ENCODE measurements at places on chromosomes 12 and 14.

DNA sequence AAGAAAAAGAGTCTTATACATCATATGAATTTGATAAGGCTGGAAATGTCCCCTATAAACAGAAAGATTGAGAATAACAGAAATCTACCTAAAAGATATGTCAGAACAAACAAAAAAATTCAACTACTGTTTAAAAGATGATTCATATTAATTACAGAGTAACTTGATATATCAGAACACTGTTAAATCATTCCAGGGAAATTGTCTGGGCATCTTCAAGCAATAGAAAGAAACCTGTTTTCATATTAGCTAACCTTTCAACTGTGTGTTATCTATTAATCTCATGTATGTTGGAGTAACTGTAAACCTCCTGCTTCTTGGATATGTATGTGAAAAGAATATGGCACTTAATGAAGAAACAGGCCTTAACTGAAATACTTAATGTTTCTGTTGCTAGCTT is 96.7 kb downstream of the NUBPL start:
- DNase-seq = no peak

DNA sequence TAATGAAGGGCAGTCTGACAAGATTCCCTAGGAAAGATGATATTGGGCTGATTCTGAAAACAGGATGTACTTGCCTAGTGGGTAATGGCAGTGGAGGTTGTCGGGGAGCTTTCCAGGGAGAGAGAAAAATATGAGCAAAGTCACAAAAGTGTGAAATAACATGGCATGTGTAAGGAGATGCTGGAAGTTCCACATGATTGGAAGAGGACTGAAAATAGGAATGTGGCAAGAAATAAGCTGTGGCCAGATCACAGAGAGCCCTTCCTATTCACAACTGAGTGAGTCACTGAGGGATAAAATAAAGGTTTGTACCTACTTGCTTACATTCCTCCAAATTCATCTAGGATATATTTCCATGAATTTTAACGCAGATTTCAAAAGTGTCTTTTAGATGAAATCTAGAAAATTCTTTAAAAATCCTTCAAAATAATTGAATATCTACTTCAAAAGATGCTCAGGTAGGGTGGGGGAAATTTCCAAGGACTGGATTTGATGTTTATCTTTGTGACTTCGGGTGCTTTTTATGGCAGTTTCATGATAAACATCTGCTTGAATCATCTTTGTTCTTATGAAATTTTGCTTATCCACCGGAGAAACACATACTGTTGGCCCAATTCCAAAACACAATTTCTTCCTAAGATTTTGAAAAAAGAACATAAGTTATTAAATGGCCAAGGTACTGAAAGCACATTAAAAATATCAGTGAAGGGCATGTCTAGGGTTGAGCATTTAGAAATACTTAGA is 36.3 kb upstream of the SLC2A13 start:
- DNase-seq = no peak

- no peak for DNase-seq
These were observed 22.2 kb upstream of the KERA start for GRCh38 chr12:91080041-91080440.

DNA sequence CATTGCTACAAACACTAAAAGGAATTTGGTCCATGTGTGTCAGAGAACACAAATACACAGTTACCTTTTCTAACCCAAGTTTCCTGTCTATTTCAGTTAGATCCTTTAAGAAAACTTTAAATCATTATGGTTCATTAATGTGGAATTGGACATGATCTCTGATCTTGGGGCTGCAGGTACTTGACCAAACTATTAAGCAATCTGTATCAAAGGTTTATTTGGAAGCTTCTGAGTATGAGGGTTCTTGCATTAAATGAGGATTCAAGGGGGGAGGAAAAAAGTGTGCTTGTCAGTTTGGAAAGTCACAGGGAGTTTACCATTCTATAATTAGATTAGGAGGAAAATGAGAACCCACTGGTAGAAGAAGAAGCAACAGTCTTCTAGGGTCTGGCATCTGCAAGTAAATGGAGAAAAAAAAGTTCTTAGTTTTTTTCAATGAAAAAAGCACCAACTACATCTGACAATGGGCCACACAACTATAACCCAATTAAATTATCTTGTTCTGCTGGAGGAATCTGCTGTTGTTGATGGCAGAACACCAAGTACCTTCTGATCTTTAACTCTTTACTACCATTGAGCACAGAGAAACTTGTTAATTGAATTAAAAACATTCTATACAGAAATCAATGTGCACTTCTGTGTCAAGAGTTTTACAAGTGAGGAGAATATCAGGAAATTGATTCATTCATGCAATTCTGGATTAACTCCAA is 17.5 kb downstream of the GTSF1 start:
- no peak for DNase-seq

- no peak for DNase-seq
These were observed 3.3 kb upstream of the HOXC8 start for GRCh38 chr12:54005531-54005852.

DNA sequence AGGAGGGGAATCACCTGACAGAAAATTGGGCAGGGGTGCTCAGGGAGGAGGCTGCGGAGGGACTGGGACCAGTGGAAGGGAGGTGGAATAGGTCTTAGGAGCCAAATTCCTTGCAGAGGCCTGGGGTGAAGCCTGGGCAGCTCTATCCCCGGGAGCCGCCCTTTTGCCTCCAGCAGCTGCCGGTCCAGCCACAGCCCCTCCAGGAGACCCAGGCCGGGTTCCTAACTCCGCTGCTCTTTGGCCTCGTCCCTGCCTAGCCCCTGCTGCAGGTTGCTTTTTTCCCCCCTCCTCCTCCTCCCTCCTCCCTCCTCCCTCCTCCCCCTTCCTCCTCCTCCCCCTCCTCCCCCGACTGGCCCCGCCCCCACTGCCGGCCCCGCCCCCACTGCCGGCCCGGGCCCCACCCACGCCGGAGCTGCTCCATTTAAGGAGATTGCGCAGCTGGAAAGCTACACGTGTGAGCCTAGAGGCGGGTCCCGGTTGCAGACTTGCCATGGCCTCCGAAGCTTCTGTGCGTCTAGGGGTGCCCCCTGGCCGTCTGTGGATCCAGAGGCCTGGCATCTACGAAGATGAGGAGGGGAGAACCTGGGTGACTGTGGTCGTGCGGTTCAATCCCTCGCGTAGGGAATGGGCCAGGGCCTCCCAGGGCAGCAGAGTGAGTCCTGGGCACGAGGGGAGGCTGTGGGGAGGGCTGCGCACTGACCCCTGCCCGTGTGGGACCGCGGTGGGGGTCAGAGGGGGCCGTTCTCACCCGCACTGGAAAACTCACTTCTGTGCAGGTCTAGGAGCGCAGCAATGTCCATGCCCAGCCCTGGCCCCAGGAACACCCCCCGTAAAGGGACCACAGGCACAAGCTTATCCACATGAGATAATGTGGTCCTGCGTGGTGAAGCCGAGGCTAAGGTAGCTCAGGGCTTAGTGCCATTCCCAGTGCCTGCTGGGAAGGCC is at the start of gene TCL1B:
Gene TCL1B (plus strand): TSS at position 449 of the 945 bp plus-strand sequence. CDS start 42 bp downstream, at position 491.
- no peak for DNase-seq

All from cerebellar cortex (tissue), 1 donor.